ENCODE measurements at places on chromosomes 1 and 21.

DNA sequence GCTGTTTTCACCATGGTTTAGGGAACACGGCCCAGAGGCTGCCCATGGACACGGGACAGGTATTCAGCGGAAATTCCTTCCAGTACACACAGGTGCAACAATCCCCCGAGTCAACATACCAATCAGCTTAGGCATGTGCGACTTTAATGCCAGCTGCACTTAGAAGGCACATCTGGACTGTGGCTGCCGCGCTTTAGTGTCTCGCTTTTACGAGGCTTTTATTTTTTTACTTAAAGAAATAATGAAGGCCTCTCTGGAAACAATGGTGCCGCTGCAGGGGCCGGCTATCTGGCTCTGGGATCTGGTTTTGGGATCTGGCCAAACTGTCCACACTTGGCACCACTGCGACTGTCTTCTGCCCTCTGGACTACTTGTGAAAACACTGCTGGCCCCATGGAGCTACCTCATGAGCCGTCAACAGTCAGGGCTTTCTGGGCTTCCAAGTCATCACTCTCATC, 55.5 kb downstream of the SLC66A1 start:
- DNase-seq = no peak

- DNase-seq = no peak
Observed at GRCh38 chr1:7857000-7857399, 4.1 kb upstream of the UTS2 start.

DNA sequence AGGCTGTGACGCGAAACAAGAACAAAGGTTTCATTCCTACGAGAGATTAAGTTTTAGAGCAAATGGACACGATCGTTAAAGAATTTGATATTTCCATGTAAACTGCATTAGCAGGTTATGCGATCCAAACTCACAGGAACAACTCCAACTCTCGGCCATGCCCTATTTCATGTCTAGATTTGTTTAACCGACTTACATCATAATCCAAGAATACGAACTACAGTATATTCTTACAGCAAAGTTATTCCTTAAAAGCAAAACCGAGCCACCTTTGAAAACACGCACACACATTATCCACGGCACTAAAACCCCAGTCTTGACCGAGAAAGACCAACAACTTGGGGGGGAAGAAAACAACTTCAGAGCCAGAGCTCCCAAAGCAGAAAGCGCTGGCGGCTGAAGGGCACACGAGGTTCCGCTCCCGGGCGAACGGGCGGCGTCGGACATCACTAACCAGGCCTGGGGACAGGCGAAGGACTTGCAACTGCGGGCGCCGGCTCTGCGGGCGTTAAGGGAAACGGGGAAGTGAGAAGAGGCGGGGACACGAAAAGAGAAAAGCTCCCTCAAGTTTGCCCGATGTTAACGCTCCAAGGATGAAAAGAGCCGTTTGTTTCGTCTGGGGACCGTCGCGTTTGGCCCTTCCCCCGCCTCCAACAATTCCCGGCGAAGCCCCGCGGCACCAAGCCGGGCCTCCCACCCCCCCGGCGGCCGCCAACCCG, 690 bp downstream of the B3GALNT2 start:
- DNase-seq = peak; percentile 22

- no peak for DNase-seq
Observed at GRCh38 chr1:14852291-14852690, 253.8 kb downstream of the KAZN start.

GRCh38 chr1:41259221-41259620, 17.1 kb upstream of the SCMH1 start:
- no peak for DNase-seq

DNA sequence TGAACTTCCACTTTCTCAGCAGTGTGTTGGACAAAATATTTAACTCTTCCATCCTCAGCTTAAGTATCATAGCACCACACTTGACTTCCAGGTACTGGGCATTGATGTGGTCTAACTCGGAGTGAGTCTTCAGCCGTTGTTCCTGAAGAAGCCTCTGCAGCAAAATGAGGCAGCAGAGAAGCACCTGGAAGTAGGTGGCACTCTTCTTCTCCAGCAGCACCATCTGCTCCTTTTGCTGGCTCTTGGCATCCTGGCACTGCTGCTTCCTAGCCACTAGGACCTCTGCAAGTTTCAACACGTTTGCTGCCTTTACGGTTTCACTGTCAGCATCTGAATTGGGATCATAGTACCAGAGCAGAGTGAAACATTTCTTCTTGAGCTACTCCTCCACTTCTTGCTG, 162.5 kb upstream of the GORAB start:
- no peak for DNase-seq

- no peak for DNase-seq
Observed at GRCh38 chr1:227740401-227740960, 5.2 kb downstream of the SNAP47 start.

DNA sequence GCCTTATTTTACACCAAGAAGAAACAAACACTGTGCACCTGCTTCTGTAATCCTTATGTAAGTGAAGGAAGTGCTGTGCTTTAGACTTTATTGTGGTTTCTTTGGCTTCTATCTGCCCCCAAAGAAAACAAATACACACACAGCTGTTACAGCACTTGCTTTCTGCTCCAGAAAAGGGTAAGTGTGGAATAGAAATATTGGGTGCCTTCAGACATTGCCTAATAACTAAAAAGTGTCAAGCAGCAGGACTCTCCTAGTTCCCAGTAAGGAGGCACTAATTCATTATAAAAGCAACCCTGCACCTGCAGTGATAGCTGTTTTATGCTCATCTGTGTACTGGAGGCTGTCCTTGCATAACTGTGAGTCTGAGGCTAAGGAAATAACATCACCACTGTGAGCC, 23.4 kb upstream of the PRRX1 start:
- no peak for DNase-seq

DNA sequence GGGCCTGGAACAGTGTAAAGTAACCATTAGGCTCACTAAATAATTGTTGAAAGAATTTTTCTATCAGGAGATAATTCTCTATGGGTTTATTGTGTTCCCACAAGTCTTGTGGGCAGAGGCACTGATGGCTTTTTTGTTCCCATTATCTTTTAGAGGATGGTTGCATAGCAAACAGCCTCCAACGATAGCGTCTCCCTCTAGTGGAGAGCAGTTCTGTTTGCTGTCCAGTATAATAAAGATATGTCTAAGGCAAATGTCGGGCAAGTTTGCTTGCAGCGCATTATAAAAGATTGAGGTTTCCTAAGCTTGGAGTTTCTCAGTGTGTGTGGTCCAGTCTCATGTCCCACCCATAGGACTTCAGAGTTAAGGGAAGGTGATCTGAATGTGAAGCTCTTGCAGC, 1.3 kb upstream of the SLC6A17 start:
- no peak for DNase-seq

DNA sequence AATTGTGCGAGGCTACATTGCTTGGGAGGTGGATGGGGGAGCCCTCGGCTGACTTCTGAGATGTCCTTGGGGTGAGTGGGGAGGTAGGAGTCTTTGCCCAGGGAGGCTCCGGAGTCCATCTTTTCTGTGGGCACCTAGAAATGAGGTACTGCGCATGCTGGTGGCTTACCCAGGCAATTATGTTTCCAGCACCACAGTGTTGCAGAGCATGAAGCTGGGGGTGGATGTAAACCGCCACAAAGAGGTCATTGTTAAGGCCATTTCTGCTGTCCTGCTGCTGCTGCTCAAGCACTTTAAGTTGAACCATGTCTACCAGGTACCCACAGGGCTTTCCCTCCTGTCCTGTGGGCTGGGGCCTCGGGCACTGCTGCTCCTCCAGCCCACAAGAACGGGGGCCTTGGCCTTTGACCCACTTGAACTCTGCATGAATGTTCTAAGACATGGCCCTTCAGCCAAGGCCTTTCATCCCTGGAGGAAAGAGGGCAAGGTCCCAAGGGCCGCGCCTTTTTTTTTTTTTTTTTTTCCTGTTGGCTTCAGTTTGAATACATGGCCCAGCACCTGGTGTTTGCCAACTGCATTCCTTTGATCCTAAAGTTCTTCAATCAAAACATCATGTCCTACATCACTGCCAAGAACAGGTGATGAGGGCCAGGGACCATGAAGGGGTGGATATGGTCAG, 14.6 kb downstream of the STRIP1 start:
- no peak for DNase-seq

- no peak for DNase-seq
Observed at GRCh38 chr1:32540605-32541004, 1.4 kb downstream of the ZBTB8A start.

- no peak for DNase-seq
Observed at GRCh38 chr1:234427950-234428646, 50.9 kb downstream of the TARBP1 start.

- DNase-seq = no peak
Observed at GRCh38 chr21:26553898-26554297, 19.2 kb downstream of the CYYR1 start.

GRCh38 chr1:185213091-185213490, 56.1 kb downstream of the SWT1 start:
- DNase-seq = no peak

- no peak for DNase-seq
Observed at GRCh38 chr21:34592120-34592955, 22.6 kb downstream of the RCAN1 start.

DNA sequence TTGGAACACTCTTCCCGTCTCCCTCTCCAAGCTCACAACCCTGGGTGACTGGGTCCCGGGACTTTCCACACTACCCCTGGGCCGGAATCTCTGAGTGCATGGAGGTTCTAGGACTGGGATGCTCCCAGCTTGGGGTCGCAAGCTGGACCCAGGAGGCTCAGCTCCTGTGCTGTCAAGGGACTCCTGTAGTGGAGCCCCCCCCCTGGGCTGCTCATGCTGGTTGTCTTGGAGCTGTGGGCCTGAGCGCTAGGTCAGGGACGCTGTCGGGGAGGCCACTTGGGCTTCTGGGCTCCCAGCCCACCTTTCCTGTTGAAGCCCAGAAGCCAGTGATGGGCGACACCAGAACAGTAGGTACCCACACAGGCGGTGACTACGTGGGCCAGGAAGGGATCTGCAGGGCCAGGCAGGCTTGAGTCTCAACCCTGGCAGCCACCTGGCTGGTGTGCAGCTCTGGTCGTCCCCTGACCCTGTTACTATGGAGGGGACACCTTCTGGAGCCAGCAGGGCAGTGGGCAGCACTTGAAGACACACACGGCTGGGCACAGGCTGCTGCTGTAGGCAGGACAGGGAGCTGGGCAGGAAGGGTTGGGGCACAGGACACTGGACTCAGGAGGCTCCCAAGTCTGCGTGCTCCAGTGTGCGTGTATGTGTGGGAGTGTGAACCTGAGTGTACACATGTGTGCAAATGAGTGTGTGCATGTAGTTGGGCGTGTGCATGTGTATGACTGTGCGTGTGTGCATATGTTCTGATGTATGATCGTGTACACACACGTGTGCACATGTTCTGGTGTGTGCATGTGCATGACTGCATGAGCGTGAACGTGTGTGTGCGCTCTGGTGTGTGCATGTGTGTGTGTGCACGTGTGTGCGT, 3.0 kb downstream of the MMEL1 start:
- no peak for DNase-seq

GRCh38 chr21:23131177-23131576, 2133.0 kb downstream of the NCAM2 start:
- no peak for DNase-seq

GRCh38 chr1:221069178-221069903, 190.1 kb downstream of the HLX start:
- no peak for DNase-seq

GRCh38 chr1:181310560-181310959, 172.8 kb upstream of the CACNA1E start:
- DNase-seq = no peak

GRCh38 chr1:43537423-43538142, 6.9 kb downstream of the PTPRF start:
- DNase-seq = no peak

GRCh38 chr1:212367474-212368072, 47.1 kb downstream of the PACC1 start:
- no peak for DNase-seq

GRCh38 chr1:159334797-159335196, 32.7 kb downstream of the FCER1A start:
- no peak for DNase-seq

- no peak for DNase-seq
Observed at GRCh38 chr1:164685266-164686035, 126.5 kb downstream of the PBX1 start.

DNA sequence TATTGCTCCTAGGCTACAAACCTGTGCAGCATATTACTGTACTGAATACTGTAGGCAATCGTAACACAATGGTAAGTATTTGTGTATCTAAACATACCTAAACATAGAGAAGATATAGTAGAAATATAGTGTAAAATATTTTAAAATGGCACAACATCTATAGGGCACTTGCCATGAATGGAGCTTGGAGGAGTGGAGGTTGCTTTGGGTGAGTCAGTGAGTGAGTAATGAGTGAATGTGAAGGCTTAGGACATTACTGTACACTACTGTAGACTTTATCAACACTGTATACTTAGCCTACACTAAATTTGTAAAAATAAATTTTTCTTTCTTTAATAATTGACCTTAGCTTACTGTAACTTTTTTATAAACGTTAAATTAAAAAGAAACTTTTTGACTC, 7.9 kb downstream of the LEFTY2 start:
- DNase-seq = no peak

GRCh38 chr1:214445199-214445598, 106.2 kb downstream of the PTPN14 start:
- DNase-seq = no peak

- DNase-seq = no peak
Observed at GRCh38 chr1:31230378-31230777, 9.3 kb downstream of the NKAIN1 start.

All from brain pericyte (primary cell).